ENCODE measurements at places on chromosomes 5 and 9.

DNA sequence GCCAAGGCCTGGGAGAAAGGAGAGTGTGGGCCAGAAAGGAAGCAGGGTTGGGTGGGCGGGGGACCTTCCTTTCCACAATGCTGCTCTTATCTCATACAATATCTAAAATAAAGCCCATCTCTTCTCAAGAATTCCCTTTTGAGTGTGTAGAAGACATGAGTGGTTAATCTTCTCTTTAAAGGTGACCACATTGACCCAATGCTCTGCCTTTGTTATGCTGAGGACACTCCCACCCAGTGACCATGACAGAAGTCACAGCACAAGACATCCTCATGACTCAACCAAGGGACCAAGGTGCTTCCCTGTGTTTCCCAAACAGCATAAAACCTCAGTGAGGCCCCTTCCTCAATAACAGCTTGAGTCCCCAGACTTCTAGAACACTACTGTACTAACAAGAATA lies 193.0 kb upstream of the ADAMTS16 start:
- DNase-seq, result no peak

DNA sequence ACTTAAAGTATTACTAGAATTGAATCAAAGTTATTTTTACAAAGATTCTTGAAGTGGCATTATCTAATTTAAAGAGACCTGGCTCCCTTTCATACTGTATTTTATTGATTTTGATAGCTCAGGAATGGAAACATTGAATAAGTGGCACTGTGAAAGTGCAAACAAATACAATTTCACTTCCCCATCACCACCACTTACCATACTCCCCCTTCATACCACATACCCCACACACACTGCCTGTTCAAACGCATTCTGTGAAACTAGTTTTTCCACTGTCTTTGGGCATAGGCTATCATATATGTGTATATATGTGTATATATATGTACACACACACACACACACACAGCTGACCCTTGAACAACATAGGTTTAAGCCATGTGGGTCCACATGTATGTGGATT lies 62.1 kb upstream of the ATG10 start:
- DNase-seq, result no peak

DNA sequence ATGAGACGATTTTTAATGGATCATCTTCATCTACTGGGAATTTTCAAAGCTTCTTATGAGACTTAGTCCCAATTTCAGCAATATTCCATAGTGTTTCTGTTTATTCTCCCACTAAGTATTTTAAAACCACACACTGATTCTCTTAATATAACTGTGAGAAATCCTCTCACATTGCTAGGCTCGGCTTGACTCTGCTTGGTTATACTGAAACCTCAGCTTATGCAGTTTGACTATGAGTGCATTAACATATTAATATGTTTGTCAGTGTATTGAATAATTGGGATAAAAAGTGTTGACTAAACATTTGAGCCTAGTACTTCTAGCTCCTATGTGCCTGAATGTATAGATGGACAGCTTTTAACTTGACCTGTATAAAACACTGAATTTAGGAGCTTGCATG lies 298.5 kb upstream of the IZUMO3 start:
- no peak for DNase-seq

DNA sequence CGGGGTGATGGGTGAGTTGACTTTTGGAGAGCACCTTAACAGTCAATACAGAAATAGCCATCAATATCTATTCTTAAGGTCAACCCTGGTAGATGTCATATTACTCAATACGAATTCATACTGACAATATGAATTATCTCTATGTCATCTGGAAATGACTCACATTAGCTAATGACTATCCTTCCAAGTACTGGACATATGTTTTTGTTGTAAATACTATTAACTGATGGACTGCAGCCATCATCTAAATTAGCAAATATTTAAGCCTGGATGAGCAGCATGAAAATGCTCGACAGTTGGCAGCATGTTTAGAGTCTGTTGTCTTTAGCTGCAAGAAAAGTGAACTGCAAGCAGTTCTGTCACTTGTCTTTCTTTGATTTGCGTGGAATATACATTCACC lies 19.6 kb upstream of the ISOC1 start:
- no peak for DNase-seq

DNA sequence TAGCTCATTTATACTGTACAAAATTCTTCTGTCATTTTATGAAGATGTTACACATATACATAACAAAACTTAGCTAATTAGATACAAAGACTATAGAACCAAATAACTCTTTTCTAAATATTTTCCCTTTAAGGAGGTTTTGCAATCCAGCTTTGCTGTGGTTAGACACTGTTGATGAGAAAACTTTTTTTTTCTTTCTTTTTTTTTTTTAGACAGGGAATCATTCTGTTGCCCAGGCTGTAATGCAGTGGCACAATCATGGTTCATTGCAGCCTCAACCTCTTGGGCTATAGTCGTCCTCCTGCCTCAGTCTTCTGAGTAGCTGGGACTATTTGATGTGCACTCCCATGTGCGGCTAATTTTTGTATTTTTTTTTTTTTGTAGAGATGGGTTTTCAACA lies 38.5 kb upstream of the CDKN2B start:
- DNase-seq, result no peak

DNA sequence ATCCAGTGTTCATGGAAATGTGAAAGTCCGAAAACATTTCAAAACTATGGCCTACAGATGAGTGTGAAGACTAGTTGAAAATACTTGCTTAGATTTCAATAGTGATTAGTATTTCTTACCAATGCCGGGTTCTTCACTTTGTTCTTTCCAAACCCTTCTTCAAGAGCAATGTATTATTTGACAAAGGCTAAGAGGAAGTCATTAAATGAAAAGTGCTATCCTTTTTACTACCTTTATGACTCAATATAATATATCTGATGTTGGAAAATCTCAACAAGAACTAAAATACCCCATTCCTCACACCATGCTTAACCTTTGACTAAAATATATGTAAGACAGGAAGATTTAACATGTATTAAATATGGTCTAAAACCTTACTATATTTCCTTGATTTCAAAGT lies 6.7 kb upstream of the MIER3 start:
- no peak for DNase-seq

- no peak for DNase-seq
Measured at GRCh38 chr5:122316656-122317055, 4.6 kb downstream of the SNCAIP start.

- DNase-seq, result no peak
Measured at GRCh38 chr5:126851501-126852011, 74.6 kb downstream of the LMNB1 start.

DNA sequence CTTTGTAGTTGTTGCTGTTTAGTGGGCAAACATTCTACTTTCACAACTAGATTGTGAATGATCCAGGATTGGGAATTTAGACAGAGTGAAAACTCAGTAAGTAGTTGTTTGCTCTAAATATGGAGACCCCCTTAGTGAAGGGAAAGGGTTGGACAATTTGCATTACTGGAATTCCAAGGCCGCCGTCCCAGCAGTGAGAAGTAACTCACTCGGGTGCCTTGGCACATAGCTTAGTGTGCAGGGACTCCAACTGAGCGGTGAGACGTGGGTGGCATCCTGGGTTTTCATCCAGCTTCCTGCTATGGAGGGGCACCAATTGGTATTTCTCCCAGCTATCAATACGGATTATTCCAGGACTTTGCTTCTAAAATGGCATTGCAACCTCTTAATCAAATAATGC lies 69.7 kb upstream of the FCN1 start:
- DNase-seq, result no peak

- DNase-seq, result no peak
Measured at GRCh38 chr9:31347082-31347617, 1037.3 kb upstream of the ACO1 start.

GRCh38 chr9:38339087-38339486 lies 53.4 kb upstream of the ALDH1B1 start:
- DNase-seq, result no peak

GRCh38 chr5:150781706-150782614 lies 3.4 kb downstream of the SMIM3 start:
- DNase-seq, result no peak

DNA sequence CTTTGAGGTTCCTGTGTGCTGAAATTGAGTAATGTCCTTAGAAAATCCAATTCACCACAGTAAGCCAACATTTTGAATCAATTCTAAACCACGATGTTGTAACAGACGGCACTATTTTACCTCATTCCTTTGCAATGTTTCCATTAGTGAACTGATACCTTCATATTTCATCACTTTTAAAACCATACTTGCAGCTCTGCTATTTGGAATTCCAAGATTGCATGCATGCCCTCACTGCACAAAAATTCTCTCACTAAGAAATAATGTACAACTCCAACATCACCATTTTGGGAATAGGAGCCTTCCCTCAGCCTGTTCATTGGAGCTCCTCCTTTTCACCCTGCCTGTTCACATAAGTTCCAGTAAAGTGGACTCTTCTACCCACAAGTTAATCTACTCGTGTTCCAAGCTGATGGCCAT lies 74.8 kb upstream of the TGFBR1 start:
- DNase-seq, result no peak

GRCh38 chr9:108186642-108187395 lies 669.0 kb downstream of the ACTL7B start:
- DNase-seq, result no peak

DNA sequence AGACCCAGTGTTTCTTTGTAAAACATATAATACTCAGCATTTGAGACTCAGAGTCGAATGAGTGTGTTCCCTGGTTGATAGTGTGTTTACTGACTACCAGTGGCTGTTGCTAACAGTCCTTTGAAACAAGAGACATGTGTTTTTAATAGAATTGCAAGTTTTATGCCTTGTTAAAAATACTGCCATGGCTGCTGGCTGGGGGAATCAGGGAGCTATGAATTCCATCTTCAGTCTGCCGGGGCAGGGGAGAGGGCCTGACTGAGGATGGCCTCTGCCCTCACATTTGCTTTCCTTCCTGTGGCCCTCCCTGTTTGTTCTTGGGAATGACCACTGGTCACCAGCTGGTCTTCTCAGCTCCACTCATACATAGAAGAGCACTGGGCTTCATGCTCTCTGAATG lies 63.8 kb downstream of the PDZD2 start:
- no peak for DNase-seq

GRCh38 chr9:99998266-99998665 lies 91.8 kb downstream of the STX17 start:
- DNase-seq, result no peak

DNA sequence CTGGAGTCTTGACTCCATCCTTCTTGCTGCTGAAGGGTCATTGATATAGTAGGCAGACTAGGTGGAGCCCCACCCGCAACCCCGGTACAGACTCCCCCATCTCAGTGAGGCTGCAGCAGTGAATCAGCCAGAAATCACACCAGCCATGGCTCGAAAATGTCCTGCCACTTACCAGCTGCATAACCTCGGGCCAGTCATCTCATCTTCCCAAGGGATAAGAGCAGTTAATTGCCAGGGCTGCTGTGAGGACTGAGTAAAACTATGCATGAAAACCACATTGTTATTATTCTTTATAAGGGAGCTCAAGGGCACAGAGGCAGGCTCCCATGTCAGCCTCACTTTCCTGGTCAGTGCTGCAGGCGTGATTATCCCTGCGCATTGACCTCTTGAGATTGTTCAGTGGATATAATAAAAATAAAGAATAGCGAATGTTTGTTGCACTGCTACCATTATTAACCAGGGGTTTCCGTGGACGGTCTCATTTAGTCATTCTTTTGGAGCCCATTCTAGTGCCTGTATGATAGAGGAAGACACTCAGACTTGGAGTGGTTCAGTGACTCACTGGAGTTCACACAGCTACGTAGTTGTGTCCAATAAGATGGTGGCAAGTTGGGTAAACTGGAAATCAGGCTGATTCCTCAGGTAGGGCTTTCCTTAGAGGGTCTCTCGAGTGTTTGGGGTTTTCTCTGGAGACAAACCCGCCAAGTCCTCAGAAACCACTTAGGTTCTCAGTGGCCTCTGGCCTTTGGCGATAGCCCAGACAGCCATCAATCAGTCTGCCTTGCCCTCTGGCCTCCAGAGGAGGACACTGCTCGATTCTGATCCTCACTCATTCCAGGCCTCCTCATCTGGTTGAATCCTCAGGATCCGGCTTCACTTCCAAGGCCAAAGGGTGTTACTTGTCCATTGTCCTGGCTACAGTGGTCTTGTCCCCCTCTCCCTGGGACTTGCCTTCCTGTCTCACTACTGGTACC lies 39.9 kb downstream of the COL15A1 start:
- DNase-seq, result no peak

DNA sequence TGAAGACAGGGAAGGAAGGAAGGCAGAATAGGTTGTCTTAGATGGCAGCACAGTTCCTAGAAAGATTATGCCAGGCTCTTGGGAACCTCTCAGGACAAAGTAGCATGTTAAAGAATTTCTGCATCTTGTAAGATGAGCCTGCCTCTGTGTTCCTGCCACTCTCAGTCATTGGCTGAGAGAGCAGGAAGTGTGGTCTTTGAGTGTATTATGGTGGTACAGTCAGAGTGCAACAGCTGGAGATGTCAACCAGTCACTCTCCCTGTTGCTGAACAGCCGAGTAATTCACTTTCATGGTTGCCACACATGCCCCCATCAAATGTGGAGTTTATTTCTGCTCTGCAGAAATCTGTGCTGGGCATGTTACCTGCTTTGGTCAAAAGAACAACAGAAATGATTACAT lies 659.6 kb upstream of the RIOK2 start:
- no peak for DNase-seq

- DNase-seq, result no peak
Measured at GRCh38 chr5:138037271-138037670, 4.4 kb upstream of the FAM13B start.

GRCh38 chr9:34375901-34376595 lies 650 bp downstream of the MYORG start:
- DNase-seq, result no peak

DNA sequence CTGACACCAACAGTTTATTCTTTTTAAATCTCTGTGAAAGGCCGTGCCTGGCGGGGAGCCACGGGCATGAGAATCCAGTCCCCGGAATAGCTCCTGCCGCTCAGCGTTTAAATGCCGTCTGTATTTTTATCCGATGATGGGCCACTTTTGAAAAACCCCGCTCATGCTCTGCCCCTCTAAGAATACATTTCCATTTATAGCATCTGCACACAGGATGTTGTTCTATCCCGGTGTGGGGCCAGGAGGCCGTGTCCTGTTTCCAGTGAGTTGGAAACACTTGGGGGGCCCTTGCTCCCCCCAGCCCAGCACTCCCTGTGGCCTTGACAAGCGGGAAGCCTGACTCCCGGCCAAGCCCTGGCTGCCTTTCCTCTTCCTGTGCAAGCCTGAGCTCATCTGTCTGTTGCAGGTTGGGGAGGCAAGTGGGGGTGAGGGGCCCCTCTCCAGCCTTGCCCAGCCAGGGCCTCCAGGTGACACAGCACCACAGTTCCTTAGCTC lies 39.0 kb downstream of the ERGIC1 start:
- no peak for DNase-seq

DNA sequence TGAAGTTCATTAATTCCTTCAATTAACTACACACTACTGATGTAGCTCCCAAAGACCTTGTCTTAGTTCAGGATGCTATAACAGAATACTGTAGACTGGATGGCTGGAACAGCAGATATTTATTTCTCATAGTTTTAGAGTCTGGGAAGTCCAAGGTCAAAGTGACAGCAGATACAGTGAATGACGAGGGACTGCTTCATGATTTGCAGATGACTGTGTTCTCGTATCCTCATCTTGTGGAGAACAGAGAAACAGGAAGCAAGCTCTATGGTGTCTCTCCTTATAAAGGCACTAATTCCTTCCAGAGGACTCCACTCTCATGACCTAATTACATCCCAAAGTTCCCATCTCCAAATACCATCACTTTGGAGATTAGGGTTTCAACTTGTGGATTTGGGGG lies 65.6 kb upstream of the MAP1B start:
- DNase-seq, result no peak
